AML-193 (cell line): ENCODE measurements at places on chromosomes 13 and 19.

GRCh38 chr19:932648-933552 lies 7.1 kb downstream of the ARID3A start:
- DNase-seq: no peak

- no peak for DNase-seq
Measured at GRCh38 chr13:75202981-75203380, 279.0 kb downstream of the TBC1D4 start.

DNA sequence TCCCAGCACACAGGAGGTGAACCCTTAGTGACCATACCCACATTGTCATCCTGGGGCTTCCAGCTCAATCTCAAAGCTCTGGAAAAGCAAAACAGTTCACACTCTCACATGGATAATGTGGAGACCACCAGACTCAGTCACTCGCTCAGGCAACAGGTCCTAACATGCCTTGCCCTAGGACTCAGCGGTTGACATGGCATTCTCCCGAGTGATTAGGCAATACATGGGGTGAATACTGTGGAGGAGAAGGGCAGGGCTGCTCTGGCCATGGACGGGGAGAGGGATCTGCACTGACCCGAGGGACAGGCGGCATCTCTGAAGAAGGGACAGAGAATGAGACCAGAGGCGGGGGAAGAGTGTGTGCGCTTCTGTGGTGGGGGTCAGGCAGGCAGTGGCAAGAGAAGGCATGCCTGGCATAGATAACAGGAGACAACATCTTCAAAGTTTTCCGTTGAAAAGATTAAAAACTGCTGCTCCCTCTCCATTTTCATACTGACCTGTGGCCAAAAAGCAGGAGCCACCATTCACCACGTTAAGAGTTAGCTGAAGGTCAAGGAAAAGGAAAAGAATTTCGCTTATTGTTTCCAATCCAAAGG lies 44.5 kb upstream of the EPHX3 start:
- DNase-seq: no peak

- DNase-seq: peak; percentile 98
Measured at GRCh38 chr19:8487137-8487851, 15.1 kb downstream of the PRAM1 start.

GRCh38 chr19:4061178-4061682 lies 5.5 kb downstream of the ZBTB7A start:
- no peak for DNase-seq

DNA sequence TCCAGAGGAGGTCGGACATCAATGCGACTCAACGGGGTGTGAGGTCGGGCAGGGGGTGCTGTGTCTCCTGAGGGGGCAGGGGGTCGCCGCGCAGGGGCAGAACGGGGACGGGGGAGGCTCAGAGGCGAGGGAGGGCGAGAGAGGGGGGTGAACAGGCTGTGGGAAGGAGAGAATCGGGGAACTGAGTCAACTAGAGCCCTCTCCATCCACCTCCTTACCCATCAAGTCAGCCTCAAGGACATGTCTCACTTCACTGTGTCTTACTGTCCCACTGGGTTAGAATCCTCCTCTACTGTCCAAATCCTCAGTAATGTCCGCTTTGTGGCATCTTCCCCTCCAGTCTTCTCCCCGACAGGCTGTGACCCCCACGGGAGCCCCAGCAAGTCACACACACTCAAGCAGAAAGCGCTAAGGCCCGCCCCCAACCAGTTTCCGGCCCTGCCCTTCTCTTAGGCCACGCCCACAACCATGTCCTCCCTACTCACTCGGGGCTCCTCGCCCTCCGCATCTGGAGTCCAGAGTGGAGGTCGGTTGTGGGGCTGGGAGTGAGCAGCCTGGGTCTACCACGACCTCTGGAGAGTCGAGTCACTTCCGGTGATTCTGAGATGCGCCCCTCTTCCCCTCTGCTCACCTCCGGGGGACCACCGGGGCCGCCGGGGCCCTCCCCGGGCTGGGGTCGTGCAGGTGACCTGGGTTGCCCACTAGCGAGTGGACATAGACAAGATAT lies 9.3 kb downstream of the PLEKHA4 start:
- peak; percentile 31 for DNase-seq

- no peak for DNase-seq
Measured at GRCh38 chr13:92487238-92487637, 739.4 kb upstream of the GPC6 start.

GRCh38 chr19:15213715-15214381 lies 13.1 kb upstream of the NOTCH3 start:
- DNase-seq: no peak

DNA sequence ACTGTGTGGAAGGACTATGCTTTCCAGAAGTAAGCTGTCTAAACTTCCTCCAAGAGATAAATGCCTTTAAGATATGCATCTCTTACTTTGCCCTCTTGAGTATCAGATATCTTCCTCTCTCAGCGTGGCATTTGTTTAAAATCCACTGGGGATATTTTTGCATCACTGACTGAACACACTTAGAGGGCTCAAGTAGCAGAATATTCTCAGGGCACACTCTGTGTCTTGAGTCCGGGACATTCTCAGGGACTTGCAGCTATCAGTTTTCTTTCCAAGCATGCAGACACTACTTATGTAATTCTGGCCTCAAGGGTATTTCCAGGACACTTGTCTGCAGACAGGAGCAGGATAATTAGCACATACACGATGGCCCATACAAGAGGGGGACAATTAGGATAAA lies 84.7 kb downstream of the ERCC5 start:
- no peak for DNase-seq

GRCh38 chr13:106526738-106527444 lies 8.6 kb downstream of the EFNB2 start:
- DNase-seq: no peak

GRCh38 chr13:24152292-24153214 lies 8.0 kb upstream of the SPATA13 start:
- DNase-seq: no peak

- no peak for DNase-seq
Measured at GRCh38 chr19:13974073-13974472, 21.8 kb downstream of the DCAF15 start.

GRCh38 chr13:111368091-111368490 lies 47.6 kb downstream of the TEX29 start:
- no peak for DNase-seq

- no peak for DNase-seq
Measured at GRCh38 chr13:99316657-99317256, 9.6 kb upstream of the GPR183 start.

DNA sequence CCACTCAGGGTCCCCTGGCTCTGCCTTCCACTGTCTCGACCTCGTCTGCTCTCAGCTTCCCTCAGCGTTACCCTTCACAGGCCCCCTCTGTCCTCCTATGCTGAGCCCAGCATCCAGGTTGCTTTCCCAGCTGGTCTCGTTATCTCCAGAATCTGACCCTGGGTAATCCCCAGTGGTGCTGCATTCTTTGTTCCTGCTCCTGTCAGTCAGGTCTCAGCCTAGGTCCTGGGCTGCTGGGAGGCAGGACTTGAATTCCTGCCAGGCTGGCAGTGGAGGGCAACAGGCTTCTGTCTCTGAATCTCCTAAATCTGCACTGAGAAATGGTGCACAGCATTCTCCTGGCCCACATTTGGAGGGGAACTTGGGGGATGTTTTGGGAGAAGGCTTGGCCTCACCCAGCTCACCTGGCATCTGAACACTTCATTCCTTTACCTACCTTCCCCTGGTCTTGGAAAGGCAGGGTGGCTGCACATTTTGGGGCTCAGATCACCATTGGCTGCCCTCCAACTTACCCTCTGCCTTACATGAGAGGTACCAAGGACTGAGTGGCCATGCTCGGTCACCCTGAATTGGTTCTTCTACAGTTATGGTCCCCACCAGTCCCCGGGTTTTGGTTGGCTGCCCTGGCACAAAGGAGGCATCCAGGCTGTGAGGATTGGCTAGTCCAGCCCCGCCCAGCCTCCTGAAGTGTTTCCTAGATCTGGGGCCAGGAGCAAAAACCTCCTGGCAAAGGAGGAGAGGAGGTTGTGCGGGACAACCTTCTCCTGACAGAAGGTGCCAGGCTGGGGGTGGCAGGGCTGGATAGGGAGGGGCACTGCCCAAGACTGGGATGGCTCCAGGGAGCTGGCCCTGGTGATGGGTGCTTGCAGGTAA lies at the start of gene CYP4F8:
CYP4F8 (plus strand) TSS at position 712 of the 873 bp plus-strand sequence. CDS start 399 bp downstream, outside the sequence.
- DNase-seq: no peak

DNA sequence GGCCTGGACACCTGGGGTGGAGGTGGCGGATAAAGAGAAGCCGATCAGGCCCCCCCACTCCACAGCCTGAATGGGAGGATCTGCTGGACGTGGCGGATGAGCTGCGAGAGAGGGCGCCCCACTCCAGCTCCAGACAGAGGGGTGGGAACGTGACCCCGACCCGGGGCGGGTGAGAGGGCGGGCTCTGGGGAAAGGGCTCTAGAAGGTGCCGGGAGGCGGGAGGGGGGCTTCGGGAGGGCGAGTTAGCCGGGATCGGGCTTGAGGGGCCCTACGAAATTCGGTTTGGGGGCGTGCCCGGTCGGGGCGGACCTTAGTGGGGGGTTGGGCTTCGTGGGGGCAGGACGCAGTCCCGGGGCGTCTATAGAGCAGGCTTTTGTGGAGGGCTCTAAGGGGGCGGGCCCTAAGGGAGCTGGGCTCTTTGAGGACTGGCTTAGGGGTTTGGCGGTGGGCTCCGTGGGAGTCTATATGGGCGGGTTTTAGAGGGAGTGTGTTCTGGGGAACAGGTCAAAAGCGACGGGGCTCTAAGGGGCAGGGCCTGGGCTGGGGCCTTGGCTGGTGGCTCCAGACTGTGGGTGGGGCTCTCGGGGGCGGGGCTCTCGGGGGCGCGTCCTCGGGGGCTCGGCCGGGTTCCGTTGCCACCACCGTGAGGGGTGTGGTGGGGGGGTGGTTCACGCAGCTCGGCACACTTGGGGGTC lies 4.1 kb upstream of the NANOS3 start:
- peak; percentile 20 for DNase-seq

DNA sequence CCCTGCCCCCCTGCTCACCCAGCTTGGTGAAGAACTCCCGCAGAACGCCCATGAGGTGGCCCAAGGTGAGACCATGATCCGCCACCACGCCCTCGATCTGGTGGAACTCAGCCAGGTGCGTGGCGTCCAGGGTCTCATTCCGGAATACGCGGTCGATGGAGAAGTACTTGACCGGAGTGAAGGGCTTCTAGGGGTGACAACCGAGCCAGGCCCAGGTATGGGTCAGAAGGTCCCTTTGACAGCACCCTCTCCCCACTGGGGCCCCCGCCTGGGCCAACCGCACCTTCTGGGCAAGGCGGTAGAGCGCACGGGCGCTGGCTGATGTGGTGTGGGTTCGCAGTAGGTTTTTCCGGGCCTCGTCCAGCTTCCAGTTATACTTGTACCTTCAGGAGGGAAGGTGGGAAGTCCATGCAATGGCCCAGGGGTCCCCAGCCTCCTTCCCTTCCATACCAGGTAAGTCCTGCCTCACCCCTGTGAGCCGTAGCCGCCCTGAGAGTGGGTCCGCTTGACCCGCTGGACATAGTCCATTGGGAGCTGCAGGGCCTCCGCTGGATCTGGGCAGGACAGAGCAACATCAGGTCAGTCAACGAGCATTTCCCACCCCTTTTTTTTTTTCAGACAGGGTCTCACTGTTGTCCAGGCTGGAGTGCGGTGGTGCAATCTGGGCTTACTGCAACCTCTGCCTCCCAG lies 5.7 kb upstream of the SYCE2 start:
- no peak for DNase-seq

- no peak for DNase-seq
Measured at GRCh38 chr13:36601186-36601585, 72.6 kb upstream of the SERTM1 start.

GRCh38 chr19:49064029-49064629 lies 489 bp downstream of the NTF4 start:
- DNase-seq: no peak

DNA sequence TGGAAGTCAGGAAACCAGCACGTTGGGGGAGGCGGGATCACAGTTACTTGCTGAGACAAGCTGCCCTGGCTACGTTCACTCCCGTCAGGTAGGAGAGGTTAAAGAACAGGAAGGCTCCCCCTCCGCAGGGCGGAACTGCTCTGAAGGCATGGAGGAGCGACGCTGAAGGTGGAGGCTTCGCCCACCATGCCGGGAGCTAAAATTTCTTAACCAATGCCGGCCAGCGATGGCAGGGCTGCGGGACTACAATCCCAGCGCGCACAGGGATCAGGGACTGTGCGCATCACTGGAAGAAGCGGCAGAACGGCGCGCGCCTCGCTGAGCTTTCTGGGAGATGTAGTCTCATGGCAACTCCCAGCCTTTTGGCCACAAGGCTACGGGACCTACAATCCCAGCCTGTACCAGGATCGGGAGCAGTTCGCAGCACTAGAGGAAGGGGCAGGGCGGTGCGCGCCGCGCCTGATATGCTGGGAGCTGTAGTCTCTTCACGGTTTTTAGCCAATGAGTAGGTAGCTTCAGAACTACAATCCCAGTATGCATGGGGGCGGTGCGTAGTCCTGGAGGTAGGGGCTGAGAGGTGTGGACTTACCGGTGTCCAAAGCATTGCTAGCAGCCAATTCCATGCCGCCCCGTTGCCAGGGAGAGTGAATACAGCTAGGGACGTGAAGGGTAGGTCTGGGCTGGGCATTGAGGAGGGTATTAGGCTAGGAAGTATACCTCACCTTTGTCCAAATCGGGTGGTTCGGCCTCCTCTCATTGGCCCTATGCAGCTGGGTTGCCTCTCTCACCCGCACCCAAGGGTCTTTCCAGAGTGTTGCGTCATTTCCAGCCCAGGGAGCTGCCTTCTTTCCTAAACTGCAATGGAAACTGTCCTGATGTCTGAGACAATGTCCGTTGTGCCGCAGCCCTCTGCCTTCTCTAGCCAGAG lies 12.8 kb upstream of the ZNF682 start:
- DNase-seq: peak; percentile 55

GRCh38 chr19:16586991-16587832 lies 15.0 kb upstream of the SLC35E1 start:
- no peak for DNase-seq

DNA sequence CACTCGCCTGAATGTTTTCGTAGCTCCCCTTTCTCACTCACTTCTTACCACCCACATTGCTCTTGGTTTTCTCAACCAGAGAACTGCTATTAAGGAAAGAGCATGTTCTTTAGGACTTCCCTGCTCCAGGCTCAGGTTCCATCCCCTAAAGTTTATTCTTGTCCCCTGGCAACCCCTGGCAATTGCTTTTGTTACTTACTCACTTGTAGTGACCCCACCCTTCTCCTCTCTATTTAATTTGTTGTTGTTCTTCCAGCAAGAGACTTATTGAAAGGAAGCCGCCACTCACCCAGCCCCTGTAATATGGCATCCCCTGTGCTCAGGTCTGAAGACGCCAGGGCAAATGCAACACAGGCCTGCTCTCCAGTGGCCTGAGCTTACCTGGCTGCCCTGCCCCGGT lies 233.7 kb upstream of the SOX21 start:
- no peak for DNase-seq

DNA sequence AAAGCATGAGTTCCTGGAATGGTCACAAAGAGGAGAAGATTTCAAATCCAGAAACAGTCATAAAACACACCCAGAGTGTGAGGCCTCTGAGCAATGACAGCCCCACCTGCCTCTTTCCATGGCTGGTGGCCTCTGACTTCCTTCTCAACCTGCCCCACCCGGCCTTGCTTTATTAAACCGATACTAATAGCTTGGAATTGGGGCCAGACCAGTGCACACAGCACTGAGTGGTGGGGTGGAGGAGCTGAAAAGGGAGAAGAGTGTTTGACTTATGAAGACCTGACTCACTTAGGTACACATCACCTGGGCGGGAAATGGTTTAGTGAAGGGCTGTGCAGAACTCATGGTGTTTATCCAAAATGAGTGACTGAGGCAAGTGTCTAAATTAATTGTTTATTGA lies 20.7 kb upstream of the CEACAM6 start:
- DNase-seq: no peak

GRCh38 chr13:50589651-50590054 lies 253.8 kb downstream of the DLEU7 start:
- no peak for DNase-seq
